ENCODE measurements at places on chromosomes 7 and 10.

DNA sequence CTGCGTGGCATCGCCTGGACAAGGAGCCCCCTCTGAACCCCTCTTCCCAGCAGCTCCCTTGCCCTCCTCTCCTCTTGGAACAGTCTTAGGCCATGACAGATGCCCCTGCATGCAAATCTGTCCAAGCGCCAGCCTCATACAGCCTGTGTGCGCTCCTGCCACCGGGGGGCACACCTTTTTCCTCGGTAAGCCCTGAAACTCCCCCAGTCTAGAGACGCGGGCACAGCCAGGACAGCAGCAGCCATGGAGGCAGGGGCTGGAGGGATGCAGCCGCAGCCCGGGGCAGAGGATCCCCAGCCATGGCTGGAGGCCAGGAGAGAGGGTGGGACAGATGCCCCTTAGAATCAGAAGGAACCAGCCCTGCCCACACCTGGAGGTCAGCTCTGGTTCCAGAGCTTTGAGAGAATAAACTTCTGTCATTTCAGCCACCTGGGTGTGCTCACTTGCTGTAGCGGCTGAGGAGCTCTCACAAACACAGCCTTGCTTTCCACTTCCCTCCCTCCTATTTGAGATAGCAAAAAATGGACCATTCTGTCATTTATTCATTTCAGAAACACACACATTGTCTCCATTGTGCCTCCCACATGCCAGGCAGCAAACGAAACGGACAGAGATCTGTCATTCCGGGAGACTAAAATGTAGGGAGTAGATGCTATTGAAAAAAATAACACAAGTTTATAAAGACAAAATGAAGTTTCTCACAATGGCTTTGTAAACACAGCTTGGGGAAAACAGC lies 241.5 kb downstream of the WDR37 start:
- DNase-seq: no peak

- DNase-seq: no peak
Measured at GRCh38 chr7:142301923-142302550, 44.2 kb upstream of the PRSS58 start.

- no peak for DNase-seq
Measured at GRCh38 chr7:113460067-113460466, 341.7 kb upstream of the SMIM30 start.

GRCh38 chr10:98899018-98899417 lies 336.6 kb downstream of the HPSE2 start:
- no peak for DNase-seq

DNA sequence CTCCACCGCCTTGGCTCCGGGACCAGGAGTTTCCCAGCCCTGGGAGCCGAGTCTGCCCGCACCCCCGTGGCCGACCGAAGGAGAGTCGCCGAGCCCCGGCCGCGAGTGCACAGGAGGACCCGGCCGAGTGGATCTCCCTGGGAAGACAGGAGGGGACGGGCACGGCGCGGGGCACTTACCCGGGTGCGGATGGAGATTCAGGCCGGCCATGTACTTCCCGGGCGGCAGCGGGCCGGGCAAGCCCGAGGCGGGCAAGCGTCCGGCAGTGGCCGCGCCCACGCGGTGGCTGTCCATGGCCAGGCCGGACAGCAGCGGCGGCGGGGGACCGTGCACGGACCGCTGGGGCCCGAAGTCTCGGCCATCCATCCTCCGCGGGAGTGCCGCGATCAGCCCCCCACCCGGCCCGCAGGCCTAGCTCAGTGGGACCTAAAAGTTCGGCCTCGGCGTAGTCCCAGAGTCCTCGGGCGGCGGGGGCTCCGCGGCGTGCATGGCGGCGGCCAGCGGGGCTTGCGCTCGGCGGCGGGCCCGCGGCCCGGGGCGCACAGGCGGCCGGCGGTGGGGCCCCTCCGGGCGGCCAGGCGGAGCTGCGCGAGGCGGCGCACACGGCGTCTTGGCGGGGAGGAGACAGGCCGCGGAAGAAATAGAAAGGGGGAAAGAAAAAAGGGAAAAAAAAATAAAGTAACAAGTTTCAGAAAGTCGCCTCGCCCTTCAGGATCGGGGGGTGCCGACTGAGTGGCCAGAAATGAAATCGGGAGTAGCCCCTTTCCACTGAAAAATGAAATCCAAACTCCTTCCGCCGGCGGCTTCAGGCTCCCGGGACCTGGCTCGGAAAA lies 2.5 kb downstream of the TNRC18 start:
- no peak for DNase-seq

- DNase-seq: no peak
Measured at GRCh38 chr10:15865304-15865703, 5.0 kb upstream of the MINDY3 start.

- no peak for DNase-seq
Measured at GRCh38 chr7:101813402-101814019, 3.9 kb upstream of the CUX1 start.

DNA sequence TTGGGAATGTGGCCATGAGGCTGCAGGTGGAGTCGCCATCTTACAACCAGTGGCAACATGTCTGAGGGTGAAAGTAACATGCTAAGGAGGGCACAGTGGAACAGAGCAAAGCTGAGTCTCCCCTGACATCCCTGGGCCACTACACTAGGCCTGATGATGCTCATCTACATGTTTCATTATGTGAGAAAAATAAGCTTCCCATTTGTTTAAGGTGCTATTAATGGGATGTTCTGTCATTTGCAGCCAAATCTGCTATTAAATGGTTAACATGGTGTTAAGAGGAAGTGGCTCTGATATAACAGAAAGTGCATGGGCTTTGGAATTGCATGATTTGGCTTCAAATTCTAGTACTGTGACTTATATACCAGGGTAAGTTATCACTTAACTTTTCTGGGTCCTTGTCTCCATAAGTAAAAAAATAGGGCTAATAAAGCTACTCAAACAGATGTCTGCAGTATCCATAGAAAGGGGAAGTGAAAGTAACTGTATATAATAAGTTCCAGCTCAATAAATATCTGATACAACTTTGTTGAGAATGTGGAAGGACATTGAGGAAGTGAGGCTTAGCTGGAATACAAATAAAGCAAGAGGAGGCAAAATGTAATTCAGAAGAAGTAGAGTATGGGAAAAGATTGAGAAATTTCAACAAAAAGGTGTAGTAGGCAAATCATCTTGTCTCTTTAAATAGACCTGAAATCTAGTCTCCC lies 158.9 kb downstream of the RTKN2 start:
- DNase-seq: no peak

GRCh38 chr7:7201578-7202374 lies 19.4 kb downstream of the C1GALT1 start:
- no peak for DNase-seq

Measured in NCI-H1436 (cell line).